ENCODE measurements at places on chromosomes 13 and 19. TPM values are rescaled to one million over a fixed set of nuclear protein-coding genes. Genes with fewer than 3 reads are reported as not detected.
A peak's percentile ranks its signal among the peaks of the same experiment; 100 is the strongest.

DNA sequence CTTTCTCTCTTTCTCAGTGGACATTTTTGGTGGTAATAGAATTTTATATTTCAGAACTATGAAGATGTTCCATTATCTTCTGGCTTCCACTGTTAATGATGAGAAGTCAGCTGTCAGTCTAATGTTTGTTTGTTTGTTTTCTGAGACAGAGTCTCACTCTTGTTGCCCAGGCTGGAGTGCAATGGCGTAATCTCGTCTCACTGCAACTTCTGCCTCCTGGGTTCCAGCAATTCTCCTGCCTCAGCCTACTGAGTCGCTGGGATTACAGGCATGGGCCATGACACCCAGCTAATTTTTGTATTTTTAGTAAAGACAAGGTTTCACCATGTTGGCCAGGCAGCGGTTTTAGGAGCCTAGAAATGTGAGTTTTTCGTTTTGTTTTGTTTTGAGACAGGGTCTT lies 4.7 kb downstream of the ZNF317 start:
- DNase-seq, result no peak

DNA sequence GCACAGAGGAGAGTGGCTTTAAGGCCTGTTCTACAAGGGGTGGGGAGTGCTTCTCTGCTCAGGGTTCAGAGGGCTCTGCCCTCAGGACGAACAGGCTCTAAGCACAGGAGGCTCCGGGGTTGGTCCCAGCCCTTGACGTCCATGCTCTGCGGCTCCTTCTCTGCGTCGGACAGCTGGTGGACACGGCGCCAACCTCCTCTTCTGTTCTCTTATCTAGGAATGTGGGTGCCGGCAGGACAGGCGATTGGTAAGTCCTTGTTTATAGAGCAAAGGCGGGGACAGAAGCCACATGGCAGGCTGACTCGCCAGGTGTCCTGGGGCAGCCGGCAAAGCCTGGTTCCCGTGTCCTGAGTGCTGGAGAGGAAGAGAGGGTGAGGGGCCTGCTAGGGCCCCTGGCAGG lies 8.4 kb upstream of the RPS15 start:
- no peak for DNase-seq

GRCh38 chr13:108176685-108177274 lies 38.6 kb downstream of the LIG4 start:
- peak; percentile 1 for DNase-seq

DNA sequence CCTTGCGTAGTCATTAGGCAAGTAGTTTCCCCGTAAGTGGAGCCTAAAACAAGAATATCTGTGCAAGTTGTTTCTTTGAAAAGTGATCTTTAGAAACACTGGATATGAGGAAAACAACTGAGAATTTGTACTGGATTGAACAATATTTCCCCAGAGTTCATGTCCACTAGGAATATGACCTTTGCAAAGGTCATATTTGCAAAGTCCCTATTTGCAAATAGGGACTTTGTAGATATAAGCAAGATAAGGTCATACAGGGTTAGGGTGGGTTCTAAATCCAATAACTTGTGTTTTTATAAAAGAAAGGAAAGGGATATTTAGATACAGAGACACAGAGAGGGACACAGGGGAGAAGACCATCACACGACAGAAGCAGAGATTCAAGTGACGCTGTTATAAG lies 489.2 kb upstream of the ATXN8OS start:
- DNase-seq, result no peak

The FCER2 gene
- not detected for total RNA-seq

GRCh38 chr19:15869109-15869555 lies 28.7 kb downstream of the CYP4F2 start:
- DNase-seq, result no peak

The LRRC25 gene
- total RNA-seq, result not detected

The GPR18 gene
- not detected for total RNA-seq

The ERFL gene
- not detected for total RNA-seq

DNA sequence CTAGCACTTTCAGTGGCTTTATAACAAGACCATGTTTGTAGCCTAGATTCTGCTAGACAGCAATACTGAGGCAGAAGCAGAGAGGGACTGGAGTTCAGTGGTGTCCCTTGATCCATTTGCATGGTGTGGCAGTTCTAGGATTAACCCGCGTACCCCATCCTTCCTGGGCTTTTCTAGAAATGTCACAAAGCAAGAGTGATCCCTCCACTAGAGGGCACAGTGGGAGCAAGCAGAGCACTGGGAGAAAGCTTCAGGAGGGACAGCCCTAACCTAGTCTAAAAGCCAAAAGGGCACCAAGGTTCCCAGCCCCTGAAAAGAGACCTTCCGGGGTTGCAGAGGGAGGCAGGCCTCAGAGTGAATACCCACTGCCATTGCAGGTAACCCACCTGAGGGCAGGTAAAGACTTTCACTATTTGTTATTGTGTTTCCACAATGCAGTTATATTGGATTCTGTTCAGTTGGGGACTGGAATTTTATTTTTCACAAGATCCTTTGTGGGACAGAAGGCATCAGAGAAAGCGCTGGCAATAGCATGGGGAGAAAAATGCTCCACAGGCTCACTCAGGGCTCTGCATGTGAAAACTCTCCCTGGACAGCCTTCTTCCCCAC lies 170.6 kb downstream of the FLT1 start:
- DNase-seq, result no peak

DNA sequence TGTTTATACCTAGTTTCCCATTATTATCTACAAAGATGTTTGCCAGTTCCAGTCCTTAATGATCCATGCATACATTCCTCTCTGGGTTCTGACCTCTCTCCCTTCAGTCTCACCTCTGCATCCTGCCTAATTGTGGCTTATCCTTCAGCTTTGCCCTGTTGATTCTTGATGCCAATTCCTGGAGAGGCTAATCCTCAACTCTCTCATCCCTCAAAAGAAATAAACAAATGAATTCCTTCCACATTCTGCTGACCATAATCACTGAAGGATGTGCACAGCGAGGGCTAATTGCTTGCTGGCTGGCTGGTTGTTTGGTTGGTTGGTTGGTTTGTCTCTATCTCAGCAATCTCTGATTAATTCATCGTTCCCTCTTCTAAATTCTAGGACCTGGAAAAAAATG lies 113.8 kb downstream of the IRS2 start:
- no peak for DNase-seq

GRCh38 chr13:52797176-52797575 lies 51.3 kb downstream of the PCDH8 start:
- DNase-seq, result no peak

- DNase-seq, result no peak
Measured at GRCh38 chr13:111927181-111927540, 139.8 kb upstream of the SOX1 start.

The FAM216B gene
- not detected for total RNA-seq

DNA sequence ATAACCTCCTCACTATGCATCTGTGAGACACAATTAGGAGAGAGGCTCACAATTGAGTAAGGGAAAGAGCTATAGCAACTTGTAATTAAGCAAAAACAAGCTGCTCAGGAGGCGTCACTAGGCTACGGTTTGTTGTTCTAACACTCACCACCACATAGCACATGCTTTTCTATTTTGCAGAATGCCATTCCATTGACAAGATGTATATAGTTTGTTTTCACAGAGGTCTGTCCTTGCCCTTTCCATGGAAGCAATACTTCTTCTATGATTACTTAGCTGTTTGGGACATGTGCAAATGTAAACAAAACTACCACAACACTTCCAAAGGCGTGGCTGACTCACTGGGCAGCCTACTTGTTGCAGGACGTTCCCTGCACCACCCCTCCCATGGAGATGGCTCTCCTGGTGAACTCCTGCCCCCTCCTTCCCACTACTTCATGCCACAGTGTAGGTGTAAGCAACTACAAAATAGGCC lies 33.9 kb upstream of the FAM216B start:
- no peak for DNase-seq

- no peak for DNase-seq
Measured at GRCh38 chr13:67855741-67856238, 625.7 kb upstream of the PCDH9 start.

The FFAR3 gene
- not detected for total RNA-seq

- no peak for DNase-seq
Measured at GRCh38 chr13:49356223-49356622, 87.6 kb downstream of the CAB39L start.

The ICAM5 gene
- not detected for total RNA-seq

The ZNF845 gene
- total RNA-seq, result 5.3 TPM

DNA sequence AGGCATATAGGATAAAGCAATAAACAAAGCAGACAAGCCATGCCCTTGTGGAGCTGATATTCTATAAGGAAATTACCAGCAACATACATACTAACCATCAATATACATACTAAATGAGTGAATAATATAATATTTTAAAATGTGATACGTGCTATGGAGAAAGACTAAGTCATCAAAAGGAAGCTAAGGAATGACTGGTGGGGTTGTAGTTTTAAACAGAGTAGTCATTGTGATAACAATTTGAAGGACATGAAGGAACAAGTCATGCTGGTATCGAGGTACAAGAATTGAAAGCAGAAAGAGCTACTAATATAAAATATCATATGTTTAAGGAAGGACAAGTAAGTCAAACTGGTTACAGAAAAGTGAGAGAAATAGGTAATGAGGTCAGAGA lies 894.9 kb upstream of the PCDH9 start:
- DNase-seq, result no peak

The LRRC8E gene
- total RNA-seq, result 2.8 TPM

The COMP gene
- total RNA-seq, result not detected

- no peak for DNase-seq
Measured at GRCh38 chr19:42435316-42435715, 7.4 kb downstream of the CXCL17 start.

DNA sequence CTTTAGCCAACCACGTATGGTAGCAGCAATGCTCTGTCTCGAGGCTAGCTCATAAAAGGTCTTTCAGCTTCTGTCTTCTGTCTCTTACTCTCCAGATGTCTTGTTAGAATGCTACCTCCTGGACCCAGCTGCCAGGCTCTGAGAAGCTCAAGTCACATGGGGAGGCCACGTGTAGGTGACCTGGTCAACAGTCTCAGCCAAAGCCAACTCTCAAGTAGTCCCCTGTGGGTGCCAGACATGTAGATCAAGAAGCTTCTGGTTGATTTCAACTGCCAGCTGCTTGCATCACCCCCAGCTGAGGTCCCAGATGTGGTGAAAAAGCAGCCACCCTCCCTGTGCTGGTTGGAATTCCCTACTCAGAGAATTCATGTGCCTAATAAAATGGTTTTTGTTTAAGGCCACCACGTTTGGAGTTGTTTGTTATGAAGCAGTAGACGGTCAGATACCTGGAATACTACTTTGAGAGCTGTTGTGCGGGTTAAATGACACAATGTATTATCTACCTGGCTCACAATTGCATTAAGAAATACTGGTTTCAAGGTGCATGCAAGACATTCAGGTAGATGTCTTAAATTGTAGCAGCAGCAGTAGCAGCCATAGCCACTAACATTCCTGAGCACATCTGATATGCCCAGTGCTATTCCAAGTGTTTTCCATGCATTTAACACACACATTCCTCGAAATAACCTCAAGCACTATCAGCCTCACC lies 131.0 kb upstream of the RFC3 start:
- DNase-seq, result no peak

The C19orf73 gene
- 3.3 TPM for total RNA-seq

GRCh38 chr13:50787316-50788195 lies 55.9 kb downstream of the DLEU7 start:
- no peak for DNase-seq

The RUVBL2 gene
- total RNA-seq, result 133 TPM

The PRR36 gene
- total RNA-seq, result not detected

- DNase-seq, result no peak
Measured at GRCh38 chr19:10769533-10770491, 51.9 kb downstream of the DNM2 start.
